Liver (tissue), 10 donors: ENCODE measurements at places on chromosomes 13 and 19.
A peak's percentile ranks its signal among the peaks of the same experiment; 100 is the strongest.

GRCh38 chr13:67231289-67232000 lies 1.3 kb upstream of the PCDH9 start:
- no peak for DNase-seq

- DNase-seq, result peak; percentile 68
Measured at GRCh38 chr19:4455719-4456475, 1.7 kb downstream of the UBXN6 start.

- peak; percentile 55 for DNase-seq
Measured at GRCh38 chr19:39398297-39398864, 7.2 kb downstream of the MED29 start.

GRCh38 chr19:825897-826644 lies 1.6 kb upstream of the AZU1 start:
- DNase-seq, result no peak
